Gastroesophageal sphincter (tissue), 4 donors: ENCODE measurements at places on chromosomes 2 and 18.
A peak's percentile ranks its signal among the peaks of the same experiment; 100 is the strongest.

- no peak for ATAC-seq
Measured at GRCh38 chr2:44010266-44010665, 14.5 kb upstream of the LRPPRC start.

GRCh38 chr2:197786010-197786877, 1.1 kb upstream of the BOLL start:
- peak; percentile 13 for ATAC-seq

DNA sequence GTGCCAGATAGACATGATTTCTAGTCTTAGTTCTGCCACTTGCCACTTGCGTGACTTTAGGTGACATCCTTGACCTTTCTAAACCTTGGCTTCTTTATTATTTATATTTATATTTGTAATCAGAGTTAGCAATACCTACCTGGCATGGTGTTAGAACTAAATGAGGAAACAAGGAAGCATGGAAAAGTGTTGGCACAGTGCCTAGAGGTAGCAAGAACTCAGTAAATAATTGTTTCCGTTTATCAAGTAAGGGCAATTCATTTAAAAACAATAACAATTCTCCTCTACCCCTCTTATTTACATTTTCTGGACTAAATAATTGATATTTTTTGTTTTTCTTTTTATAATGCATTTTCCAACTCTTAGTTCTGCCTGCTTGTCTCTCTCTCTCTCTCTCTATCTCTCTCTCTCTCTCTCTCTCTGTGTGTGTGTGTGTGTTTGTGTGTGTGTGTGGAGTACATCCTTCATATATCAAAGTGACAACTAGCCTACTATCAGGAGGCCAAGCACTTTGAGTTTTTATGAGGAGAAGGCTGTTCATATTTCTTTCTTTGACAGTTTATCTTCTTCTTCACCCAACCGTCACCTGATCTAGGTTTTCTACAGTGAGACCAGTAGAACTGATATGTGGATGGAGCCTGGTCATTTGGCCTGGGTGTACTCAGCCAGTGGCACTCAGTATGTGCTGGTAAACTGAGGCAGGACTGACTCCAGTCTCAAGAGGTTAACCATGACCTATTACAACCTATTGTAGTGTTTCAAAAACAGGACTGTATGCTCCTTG, 134.5 kb downstream of the LRRTM1 start:
- no peak for ATAC-seq

DNA sequence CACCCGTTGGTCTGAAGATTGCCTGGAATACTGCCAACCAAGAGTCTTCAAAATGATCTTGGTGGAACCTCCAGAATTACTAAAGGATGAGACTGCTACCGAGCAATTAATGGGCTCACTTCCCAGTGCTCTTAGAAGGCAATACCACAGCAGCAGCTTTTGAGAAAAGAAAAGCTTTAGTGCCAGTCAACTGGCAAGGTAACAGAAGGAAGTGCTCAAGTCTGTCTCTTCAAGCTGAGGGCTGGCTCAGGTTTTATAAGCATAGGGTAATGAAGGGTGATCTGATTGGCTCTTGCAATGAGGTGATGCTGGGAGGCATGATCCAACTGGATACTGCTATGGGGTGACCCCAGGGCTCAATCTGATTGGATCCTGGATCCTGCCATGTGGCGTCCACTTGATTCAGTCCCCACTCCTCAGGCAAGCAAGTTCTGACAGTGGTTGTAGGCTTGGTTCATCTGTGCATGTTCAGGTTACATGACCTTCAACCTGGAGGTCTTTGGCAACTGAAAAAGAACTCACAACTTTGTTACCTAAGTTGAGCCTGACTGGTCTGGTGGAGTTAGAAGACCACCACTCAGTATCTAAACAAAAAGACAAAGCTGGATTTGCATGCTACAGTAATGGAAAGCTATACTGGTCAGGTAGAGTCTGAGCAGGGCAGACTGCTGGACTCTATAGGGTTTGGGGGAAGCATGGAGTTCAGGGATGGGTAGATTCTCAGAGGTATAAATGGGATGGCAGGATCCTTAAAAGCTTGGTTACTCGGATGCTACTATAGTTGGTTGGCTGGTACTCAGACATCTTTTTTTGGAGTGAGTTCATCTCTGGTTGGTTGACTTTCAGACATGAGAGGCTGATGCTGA, 14.0 kb upstream of the RIF1 start:
- no peak for ATAC-seq

DNA sequence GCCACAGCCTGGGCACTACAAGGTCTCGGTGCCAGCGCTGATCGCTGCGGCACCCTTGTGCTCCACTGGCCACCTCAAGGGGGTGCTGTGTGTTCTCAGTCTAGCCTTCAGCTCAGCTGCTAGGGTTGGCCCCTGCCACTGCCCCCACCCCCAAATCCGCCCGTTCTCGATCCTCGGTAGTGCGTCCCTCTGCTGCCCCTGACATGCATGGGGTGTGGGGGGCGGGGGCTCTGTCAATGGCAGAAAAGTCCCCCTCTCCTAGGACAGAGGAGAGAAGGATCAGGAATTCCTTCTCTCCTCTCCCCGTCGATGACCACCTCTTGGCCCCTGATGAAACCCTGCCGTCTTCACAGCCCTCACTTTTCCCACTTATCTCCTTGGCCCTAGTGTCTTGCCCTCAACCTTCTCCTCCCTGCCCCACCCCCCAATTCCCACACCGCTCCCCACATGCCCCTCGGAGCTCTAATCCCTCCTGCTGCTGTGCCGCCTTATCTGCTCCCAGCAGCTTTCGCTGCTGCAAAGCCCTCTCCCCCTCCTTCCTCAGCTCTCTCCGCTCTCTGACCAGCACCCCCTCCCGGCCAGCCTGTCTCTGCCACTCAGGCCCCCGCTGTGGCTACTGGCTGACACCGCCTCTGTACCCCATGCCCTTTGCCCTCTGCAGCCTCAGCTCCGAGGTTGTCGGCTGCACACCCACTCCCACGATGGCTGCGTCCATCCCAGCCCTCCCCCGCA, 4.3 kb upstream of the ASIC4 start:
- peak; percentile 75 for ATAC-seq

GRCh38 chr2:73004466-73004865, 67.0 kb downstream of the SFXN5 start:
- ATAC-seq, result no peak

- no peak for ATAC-seq
Measured at GRCh38 chr18:42011053-42011452, 56.0 kb downstream of the PIK3C3 start.

DNA sequence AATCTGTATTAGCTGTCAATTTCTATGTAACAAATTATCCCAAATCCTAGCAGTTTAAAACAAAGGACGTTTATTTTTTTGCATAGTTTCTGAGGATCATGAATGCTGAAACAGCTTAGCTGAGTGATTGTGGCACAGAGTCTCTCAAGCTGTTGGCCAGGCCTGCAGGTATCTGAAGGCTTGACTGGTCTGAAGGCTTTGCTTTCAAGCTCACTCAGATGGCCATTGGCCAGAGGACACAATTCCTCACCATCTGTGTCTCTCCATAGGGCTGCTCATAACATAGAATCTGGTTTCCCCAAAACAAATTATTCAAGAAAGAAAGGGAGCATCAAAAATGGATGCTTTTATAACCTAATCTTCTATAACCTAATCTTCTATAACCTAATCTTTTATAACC, 33.7 kb downstream of the UNC80 start:
- no peak for ATAC-seq

GRCh38 chr18:53253789-53254188, 913.8 kb downstream of the DCC start:
- no peak for ATAC-seq

GRCh38 chr2:74755386-74755785, 78.5 kb upstream of the HK2 start:
- ATAC-seq, result no peak
